Progenitor cell of endocrine pancreas (in vitro differentiated cells): ENCODE measurements at places on chromosomes 6 and 20. TPM values are rescaled to one million over a fixed set of nuclear protein-coding genes. Genes with fewer than 3 reads are reported as not detected.

Gene ELOVL2
- total RNA-seq = 5.6 and 6.0 TPM in 2 replicates

Gene STX11
- not detected in 2 replicates for total RNA-seq

Gene WFDC12
- not detected in 2 replicates for total RNA-seq

- H3K4me1 ChIP-seq = peaks cover 11% of the 10 kb centered on the region
- H3K4me3 ChIP-seq = peak overlapping the region; percentile 73
- no peak for DNase-seq
- peaks cover 32% of the 10 kb centered on the region for H3K27me3 ChIP-seq
- H3K27ac ChIP-seq = peak overlapping the region; percentile 80
Measured at GRCh38 chr6:157980288-157981131, 1.2 kb upstream of the SYNJ2 start.
